ENCODE measurements at places on chromosomes 1 and 21. TPM values are rescaled to one million over a fixed set of nuclear protein-coding genes. Genes with fewer than 3 reads are reported as not detected.

GRCh38 chr1:102834688-102835320, 273.5 kb downstream of the COL11A1 start:
- no peak for DNase-seq
- H3K4me1 ChIP-seq = no peaks in the 10 kb centered on the region

- no peak overlapping the region for H3K4me3 ChIP-seq
- no peaks in the 10 kb centered on the region for H3K27me3 ChIP-seq
- DNase-seq = no peak
Measured at GRCh38 chr1:3336641-3337630, 117.5 kb upstream of the ARHGEF16 start.

Gene CNKSR1
- total RNA-seq = 26.6 TPM

Gene PTPRF
- 224 TPM for total RNA-seq

Gene ZNF670
- total RNA-seq = 6.9 TPM

Gene C1orf216
- 13.9 TPM for total RNA-seq

Measured in HCT116 (cell line).